ENCODE measurements at places on chromosomes 7 and 10.

GRCh38 chr10:109929501-109930219 lies 6.3 kb upstream of the XPNPEP1 start:
- DNase-seq = no peak

GRCh38 chr10:89345367-89346000 lies 17.7 kb downstream of the IFIT3 start:
- no peak for DNase-seq

DNA sequence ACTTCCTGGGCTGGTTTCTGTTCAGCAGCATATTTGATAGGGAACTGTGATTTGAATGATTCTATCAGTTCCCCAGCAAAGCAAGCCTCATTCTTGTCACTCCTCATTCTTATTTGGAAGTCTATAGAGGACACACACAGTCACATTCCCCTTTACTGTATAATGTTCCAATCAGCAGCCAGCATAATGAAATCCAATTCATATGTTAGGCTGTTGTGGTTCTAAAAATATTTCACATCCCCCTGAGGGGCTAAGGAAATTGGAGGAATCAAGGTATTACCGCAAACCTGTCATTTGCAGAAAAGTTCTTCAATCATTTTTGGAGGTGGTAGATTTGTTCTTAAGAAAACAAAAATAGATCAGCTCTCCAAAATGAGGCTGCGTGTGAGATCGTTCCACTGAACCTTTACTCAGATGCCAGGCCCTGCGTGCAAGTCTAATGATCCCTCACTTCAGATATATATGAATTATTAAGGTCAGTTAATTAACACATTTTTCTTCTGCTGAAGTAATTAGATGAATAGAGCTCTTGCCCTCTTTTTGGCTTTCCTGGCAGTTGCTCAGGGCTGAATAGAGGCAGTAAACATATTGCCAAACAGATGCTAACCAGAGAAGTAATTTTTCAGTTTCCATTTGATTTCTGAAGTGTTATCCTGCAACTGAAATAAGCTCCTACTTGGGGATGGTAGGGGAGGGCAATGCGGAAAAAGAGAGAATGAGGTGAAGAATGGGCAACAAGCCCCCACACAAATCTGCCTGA lies 31.8 kb downstream of the LSMEM1 start:
- no peak for DNase-seq

GRCh38 chr7:98562381-98562823 lies 54.7 kb upstream of the NPTX2 start:
- no peak for DNase-seq

GRCh38 chr7:77439572-77439971 lies 23.4 kb upstream of the GSAP start:
- no peak for DNase-seq

GRCh38 chr7:12788591-12788990 lies 101.2 kb downstream of the ARL4A start:
- no peak for DNase-seq

- no peak for DNase-seq
These were observed 648.8 kb downstream of the ARL4A start for GRCh38 chr7:13336227-13336626.

GRCh38 chr7:33191340-33191739 lies 62.0 kb downstream of the BBS9 start:
- DNase-seq = no peak
